ENCODE measurements at places on chromosomes 5 and 9.

DNA sequence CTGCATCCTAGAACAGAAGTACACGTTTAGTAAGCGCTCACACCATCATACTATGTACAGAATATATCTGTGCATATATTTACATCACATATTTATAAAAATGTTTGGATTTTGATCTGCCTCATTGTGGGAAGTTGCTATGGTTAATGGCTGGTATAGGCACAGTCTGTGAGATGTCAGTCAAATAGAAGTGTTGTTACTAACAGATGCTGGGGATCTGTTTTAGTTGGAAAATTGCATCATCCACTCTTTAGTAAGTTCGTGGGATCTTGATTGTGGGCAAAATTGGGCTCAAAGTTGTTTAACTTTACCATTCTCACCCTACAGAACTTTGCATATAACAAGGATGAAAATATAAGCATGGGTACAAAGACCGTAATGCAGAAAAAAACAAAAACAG is 76.4 kb upstream of the DPYSL3 start:
- DNase-seq, result no peak

DNA sequence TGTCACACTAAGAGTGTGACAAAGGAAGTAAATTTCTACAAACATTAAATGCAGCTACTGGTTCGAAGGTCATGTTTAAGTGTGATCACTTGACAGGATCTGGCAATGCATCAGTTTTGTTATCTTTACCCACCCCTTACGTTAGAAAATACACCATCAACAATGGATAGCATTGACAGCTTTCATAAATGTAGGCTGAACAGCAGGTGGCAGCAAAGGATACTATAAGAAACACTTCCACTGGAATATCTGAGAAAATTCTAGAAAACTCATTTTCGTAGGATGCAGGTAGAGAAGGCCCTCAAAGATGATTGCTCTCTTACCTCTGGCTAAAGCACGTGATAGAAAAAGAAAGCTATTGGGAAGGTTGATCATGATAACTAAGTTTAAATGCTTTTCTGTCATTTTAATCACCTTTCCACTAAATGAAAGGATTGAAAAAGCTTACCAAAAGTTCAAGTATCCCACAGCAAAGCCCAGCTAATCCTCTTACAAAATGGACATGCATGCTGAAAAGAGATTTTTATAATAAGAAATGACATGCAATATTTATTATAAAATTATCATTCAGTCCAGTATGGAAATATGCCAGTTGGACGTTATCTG is 292.5 kb downstream of the PARP8 start:
- DNase-seq, result no peak

DNA sequence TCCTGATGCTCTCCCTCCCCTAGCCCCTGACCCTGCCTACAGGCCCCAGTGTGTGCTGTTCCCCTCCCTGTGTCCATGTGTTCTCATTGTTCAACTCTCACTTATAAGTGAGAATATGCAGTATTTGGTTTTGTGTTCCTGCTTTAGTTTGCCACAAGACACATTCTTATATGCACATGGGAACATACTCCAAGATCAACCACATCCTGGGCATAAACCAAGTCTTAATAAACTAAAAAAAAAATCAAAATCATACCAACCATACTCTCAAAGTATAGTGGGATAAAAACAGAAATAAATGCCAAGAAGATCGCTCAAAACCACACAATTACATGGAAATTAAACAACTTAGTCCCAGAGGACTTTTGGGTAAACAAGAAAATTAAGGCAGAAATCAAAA is 11.2 kb upstream of the ZCCHC9 start:
- no peak for DNase-seq

DNA sequence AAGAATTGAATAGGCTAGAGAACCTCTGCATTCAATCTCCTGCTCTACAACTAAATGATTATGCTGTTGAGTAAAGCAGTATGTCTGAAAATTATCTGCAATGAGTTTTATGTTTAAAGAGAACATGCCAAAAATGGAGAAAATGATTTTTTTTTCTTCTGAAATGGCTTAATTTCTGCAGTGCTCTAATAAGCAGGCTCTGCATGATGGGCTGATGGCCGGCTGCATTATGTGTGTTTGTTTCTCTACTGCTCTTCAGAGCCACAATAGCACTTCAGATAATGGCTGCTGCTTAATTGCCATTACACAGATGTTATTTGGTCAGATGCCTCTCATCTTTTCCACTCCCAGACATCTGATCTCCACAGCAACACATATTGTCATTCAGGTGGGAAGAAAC is 286.4 kb upstream of the DMAC1 start:
- no peak for DNase-seq

DNA sequence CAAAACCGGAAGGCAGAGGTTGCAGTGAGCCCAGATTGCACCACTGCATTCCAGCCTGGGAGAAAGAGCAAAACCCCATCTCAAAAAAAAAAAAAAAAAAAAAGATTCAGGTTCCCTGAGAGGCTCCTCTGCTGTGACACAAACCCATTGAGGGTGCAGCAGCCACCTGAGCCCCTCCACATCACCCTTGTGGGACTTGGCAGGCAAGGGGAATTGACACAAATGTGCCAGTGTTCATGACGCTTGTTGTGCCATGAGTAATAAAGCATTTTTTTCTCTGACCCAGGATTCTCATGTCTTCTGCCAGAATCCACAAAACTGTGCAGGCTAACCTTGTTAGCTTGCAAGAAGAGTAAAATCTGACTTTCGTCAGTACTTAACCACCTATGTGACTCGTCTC is 149.6 kb downstream of the TTC39B start:
- DNase-seq, result no peak
